Motor neuron (in vitro differentiated cells): ENCODE measurements at places on chromosomes 16 and 17. TPM values are rescaled to one million over a fixed set of nuclear protein-coding genes. Genes with fewer than 3 reads are reported as not detected.
A peak's percentile ranks its signal among the peaks of the same experiment; 100 is the strongest.

The CPNE7 gene
- total RNA-seq: 5.8 and 6.6 TPM in 2 replicates

The ZNF23 gene
- 17.3 and 17.8 TPM in 2 replicates for total RNA-seq

GRCh38 chr16:88593489-88593888 lies 23.3 kb downstream of the ZC3H18 start:
- ATAC-seq: peak; percentile 28

GRCh38 chr17:43579566-43580140 lies 33.5 kb upstream of the ETV4 start:
- no peak for ATAC-seq

DNA sequence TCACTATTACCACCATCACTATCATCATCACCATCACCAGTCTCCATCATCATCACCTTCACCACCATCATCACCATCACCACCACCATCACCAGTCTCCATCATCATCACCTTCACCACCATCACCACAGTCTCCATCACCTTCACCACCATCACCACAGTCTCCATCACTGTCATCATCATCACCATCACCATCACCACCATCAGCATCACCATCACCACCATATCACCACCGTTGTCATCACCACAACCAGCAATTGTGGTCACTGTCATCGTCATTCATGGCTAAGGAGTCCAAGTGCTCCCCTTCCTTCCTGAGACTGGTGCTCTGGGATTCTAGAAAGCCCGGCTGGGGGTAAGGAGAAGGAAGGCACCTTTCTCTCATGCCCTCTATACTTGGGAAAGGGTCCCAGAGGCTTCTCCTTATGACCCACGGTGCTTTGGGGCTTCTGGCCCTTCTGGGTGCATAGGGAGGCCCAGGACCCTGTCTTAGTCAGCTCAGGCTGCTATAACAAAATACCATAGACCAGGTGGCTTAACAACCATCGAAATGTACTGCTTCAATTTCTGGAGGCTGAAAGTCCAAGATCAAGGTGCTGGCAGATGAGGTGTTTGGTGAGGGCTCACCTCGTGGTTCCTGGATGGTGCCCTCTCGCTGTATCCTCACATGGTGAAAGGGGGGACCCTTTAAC lies 93.4 kb upstream of the GSE1 start:
- no peak for ATAC-seq

The SLC6A2 gene
- 0.05 and 0.19 TPM in 2 replicates for total RNA-seq

- ATAC-seq: peak; percentile 9
Measured at GRCh38 chr17:1568950-1569810, 6.6 kb upstream of the PITPNA start.

DNA sequence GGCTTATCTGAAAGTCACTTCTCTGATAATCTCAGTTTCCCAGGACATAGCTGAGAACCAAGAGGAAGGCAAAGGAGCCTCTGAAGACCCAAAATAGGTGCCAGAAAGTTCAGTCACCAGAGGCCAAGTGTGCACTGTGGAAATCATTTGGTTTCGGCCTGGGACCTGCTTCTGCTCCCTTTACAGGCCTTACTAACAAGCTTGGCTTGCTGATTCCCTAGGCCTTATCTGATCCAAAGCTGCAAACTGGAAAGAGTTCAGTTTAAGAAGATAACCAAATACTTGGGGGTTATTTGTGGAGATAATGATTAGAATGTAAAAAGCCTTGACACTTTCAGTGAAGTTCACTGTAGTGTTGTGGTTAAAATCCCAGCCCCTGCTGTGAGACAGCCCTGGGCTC lies 17.0 kb downstream of the ITGA3 start:
- ATAC-seq: no peak

- ATAC-seq: no peak
Measured at GRCh38 chr17:49483599-49484509, 11.2 kb upstream of the NGFR start.

DNA sequence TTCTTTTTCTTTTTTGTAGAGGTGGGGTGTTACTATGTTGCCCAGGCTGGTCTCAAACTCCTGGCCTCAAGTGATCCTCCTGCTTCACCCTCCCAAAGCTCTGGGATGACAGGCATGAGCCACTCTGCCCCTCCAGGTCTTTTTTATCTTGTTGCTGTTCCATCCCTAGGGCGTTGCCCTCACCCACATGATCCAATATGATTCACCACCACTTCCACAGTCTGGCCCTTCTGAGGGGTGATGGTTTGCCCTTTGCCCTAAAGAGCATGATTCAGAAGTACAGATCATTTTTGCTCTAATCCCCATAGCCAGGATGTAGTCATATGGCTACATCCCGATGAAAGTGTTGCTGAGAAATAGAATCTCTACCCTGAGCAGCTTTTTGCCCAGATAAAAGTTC lies 18.8 kb downstream of the STX4 start:
- ATAC-seq: peak; percentile 96

The B3GNT9 gene
- total RNA-seq: 0.54 and 0.56 TPM in 2 replicates

DNA sequence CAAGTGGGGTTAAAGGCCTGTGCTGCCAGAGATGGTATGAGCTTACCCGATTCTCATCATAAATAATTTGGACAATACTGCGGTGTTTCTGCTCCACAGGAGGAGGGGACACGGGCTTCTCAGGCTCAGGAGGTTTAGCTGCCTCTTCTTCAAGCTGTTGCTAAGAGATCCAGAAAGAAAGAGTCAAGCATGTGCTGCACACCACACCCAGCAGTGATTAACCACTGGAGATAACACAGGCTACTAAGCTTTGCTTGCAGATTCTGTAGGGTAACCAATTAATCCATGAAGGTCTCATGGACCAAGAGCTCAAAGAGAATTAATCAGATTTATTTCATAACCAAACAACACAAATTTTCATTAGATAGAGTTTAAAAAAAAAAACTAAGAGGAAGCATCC lies 56.6 kb downstream of the NCOR1 start:
- ATAC-seq: peak; percentile 41

The CHST4 gene
- total RNA-seq: 0.77 TPM in 1 of 2 replicates, not detected in the other

The ABI3 gene
- 0.17 TPM in 1 of 2 replicates, not detected in the other for total RNA-seq

GRCh38 chr17:15267996-15268395 lies 2.9 kb upstream of the PMP22 start:
- no peak for ATAC-seq

DNA sequence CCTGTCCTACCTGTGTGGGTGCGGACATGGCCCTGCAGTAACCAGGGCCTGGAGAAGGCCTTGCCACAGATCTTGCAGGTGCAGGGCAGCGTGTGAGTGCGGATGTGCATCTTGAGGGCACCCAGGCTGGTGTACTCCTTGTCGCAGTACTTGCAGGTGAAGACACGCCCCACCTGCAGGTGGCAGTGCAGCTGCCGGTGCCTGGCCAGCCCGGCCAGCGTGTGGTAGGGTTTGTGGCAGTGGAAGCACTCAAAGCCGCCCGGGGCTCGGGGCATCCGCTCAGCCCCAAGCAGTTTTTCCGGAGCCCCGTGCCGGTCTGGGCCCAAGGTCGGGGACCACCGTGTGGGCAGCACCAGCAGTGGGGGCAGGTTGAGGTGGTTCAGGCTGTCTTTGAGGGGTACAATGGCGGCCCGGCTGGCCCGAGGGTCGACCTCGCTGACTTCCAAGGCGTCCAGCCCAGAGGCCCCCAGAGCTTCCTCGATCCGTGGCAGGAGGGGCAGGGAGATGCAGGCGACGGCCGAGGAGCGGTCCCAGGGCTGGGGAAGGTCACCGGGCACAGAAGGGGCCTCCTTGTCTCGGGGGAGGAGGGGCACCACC lies 5.1 kb downstream of the SNAI3 start:
- no peak for ATAC-seq

- peak; percentile 97 for ATAC-seq
Measured at GRCh38 chr17:82787081-82787848, 35.4 kb downstream of the TBCD start.

The MMP25 gene
- 0.53 and 1.00 TPM in 2 replicates for total RNA-seq

DNA sequence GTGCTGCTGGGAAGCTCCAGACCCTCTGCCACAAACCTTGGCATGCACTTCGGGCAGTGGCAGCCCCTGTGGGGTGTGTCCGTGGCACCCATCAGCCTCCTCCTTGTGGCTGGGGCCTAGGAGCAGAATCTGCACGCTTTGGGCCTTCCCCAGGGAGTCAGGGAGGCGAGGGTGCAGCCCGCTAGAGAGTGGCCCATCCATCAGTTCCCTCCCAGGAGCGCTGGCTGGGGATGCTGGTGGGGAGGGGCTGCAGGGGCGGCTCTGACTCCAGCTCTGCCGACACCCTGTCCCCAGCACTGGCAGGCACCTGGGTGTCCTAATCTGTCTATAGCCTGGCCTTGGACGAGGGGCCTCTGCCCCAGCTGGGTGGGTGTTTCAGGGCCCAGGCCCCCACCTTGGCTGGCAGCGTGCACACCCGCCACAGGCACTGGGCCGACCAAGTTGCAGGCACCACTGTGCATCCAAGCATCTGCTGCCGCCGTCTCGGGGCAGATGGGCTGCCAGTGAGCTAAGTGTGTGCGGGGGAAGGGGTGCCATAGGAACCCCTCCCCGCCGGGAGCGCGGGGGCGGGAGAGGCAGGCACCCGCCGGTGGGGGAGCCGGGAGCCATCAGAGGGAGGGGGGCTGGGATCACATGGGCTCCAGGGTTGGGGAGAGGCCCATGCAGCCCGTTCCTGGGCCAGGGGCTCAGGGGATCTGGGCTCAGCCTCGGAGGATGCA lies 30.2 kb downstream of the ENDOV start:
- ATAC-seq: peak; percentile 73

DNA sequence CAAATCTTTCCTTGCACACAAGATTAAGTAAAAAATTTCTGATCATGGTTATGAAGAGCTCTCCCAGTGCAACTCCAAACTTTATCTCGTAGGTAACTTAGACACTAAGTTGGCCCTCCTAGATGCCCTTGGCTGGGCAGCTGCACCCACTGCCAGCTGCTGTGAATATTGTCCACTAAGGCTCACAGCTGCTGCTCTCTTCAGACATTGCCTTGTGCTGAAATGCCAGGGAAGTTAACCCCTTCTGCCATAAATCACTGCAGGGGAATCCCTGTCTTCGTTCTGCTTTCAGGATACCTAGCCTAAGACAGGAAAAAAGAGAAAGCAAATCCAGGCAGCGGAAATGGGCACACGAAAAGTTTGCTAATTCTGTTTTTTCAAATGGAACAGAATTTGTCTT lies 106.4 kb downstream of the IRX5 start:
- no peak for ATAC-seq

GRCh38 chr16:67036323-67036741 lies 7.4 kb downstream of the CBFB start:
- ATAC-seq: peak; percentile 67

DNA sequence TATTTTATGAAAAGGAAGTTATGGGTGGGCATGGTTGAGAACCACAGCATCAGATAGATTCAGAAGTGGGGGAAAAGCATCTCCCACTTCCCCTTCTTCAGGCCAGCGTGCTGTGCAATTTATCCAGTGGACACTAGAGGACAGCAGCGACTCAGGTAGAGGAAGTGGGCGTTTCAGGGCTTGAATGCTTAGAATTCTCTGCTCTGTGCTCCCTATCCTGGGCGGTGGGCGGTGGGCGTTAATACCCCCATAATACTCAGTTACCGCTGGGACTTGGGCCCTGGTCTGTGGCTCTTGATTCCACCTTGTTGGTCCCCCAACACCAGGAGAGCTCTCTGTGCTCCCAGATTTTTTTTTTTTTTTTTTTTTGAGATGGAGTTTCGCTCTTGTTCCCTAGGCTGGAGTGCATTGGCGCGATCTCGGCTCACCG lies 3.7 kb upstream of the LYZL6 start:
- peak; percentile 91 for ATAC-seq

DNA sequence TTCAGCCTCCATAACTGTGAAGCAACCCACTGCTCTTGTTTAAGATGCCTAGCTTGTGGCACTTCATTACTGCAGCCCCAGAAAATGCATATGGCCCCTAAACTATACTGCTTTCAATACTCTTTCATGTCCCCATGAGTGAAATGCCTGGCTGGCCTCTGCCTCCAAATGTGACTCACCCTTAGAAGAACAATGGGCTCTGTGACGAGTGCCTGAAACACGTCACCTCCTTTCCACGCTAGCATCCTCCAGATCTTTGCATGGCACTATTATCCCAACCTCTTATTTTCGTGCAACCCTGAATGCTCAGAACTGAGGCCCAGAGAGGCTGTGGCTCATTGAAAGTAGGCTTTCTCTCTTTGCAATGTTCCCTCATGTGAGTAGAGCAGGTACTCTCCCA lies 233.1 kb downstream of the CBLN1 start:
- ATAC-seq: no peak

- no peak for ATAC-seq
Measured at GRCh38 chr17:27634776-27635175, 3.8 kb downstream of the LGALS9 start.

DNA sequence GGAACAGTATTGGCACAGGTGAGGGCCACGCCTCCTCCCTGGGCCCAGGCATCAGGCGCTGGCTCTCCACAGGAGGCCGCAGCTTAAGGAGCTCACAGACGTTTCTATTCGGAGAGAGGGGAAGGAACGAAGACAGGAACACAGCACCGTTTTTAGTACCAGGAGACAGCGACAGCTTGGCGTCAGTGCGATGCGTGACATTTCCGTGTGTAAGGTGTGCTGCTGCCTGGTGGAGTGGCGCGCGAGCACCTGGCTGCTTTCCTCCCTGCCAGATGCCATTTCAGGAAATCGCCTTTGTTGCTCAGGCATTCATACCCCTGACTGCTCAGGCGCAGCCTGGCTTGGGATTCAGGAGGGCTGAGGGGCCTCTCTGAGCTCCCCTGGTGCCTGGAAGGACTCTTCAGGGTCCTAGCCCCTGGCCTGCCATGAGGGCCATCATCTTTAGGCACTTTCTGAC lies 367.5 kb downstream of the CPPED1 start:
- ATAC-seq: peak; percentile 74

DNA sequence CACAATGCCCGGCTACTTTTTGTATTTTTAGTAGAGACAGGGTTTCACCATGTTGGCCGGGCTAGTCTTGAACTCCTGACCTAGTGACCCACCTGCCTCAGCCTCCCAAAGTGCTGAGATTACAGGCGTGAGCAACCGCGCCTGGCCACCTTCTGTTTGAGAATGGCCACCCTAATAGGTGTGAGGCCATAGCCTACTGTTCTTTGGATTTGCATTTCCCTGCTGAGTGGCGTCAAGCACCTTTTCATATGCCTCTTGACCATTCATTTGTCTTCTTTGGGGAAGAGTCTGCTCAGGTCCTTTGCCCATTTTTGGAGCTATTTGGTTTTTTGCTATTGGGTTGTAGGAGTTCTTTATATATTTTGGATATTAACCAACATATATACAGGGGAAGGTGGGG lies 276.7 kb downstream of the PARN start:
- no peak for ATAC-seq

GRCh38 chr16:53966821-53967571 lies 263.0 kb downstream of the FTO start:
- no peak for ATAC-seq

The INTS2 gene
- total RNA-seq: 13.8 and 16.1 TPM in 2 replicates

DNA sequence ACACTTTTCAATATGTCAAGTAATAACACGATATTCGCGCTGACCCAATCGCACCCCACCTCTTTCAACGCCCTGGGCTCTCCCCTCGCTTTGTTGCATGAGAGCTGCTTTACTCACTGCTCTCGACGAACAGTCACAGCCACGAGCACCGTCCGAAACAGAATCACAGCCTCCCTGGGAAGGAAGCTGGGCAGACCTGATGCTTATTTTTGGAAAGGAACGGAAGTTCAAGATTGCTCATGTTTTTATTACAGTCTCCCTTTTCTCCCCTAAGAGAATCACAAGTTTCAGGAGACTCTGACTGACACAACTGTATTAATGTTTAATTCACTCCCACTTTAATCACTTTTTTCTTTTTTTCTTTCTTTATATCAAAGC lies 67.8 kb downstream of the ANKRD11 start:
- no peak for ATAC-seq

GRCh38 chr16:57906382-57907316 lies 64.3 kb downstream of the CNGB1 start:
- ATAC-seq: peak; percentile 70

The XPO6 gene
- 90.3 and 95.0 TPM in 2 replicates for total RNA-seq
